ENCODE measurements at places on chromosomes 11 and 22. TPM values are rescaled to one million over a fixed set of nuclear protein-coding genes. Genes with fewer than 3 reads are reported as not detected.

GRCh38 chr22:47067321-47067890, 305.0 kb downstream of the TBC1D22A start:
- no peaks in the 10 kb centered on the region for H3K27me3 ChIP-seq
- no peak overlapping the region for H3K4me3 ChIP-seq
- H3K36me3 ChIP-seq, result no peaks in the 10 kb centered on the region
- peaks cover 10% of the 10 kb centered on the region for H3K4me1 ChIP-seq
- no peak overlapping the region for H3K27ac ChIP-seq

DNA sequence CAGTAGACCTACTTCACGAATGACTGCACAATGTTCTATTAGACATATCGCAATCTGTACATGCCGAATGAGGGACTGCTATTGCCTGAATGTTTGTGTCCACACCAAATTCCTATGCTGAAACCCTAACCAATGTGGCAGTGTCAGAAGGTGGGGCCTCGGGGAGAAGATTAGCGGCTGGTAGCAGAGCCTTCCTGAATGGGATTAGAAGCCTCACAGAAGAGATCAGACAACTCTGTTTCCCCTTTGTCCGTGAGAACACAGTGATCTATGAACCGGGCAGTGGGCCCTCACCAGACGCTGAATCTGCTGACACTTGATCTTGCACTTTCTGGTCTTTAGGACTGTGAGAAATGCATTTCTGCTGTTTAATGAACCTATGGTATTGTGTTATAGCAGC, 33.1 kb downstream of the LRFN4 start:
- DNase-seq, result no peak
- H3K4me1 ChIP-seq, result peaks cover 8% of the 10 kb centered on the region
- H3K27ac ChIP-seq, result no peak overlapping the region
- H3K4me3 ChIP-seq, result no peak overlapping the region
- peaks cover 3% of the 10 kb centered on the region for H3K27me3 ChIP-seq
- H3K36me3 ChIP-seq, result no peaks in the 10 kb centered on the region

DNA sequence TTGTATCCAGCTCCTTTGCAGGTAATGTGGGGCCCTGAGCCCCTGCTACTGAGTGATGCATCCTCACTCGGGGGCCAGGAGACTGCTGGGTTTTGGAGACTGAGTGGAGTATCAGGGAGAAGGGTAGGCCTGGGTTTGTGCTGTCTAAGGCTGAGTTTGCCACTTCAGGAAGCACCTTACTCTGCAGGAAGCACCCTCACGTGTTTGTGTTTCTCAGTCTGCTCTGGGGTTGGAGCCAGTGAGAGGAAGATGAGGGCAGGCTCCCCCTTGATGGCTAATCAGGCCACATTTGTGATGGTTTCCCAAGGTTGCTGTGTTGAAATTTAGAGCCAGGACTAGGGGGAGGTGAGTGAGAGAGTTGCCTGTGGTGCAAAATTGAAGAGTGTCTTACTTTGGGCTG, 13.7 kb upstream of the THY1 start:
- H3K36me3 ChIP-seq, result no peaks in the 10 kb centered on the region
- H3K4me1 ChIP-seq, result peaks cover 7% of the 10 kb centered on the region
- no peak for DNase-seq
- peaks cover 14% of the 10 kb centered on the region for H3K27me3 ChIP-seq
- no peak overlapping the region for H3K27ac ChIP-seq

DNA sequence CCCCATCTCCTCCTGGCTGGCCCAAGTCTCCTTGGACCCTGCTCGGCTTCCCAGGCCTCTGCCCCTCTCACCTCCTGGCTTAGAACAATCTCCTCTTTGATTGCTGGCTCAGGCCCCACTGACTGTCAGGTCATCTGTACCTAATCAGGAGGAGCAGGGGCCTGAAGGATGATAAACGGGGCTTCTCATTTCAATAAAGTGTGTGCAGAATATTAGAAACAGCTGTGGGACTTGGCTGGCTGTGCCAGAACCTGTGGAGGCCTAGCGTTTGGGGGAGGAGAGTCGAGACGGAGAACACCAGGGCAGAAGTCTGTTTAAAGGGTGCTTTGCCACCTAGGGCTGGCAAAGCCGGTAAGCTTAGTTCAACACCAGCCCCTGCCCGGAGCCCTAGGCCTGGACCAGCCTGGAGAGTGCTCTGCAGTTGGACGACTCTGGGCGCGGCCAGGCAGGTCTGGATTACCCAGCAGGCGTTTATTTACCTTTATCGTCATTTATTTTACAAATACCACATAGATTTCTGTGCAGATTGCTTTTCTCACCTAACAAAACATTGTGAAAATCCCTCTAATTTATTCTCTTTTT, 10.1 kb upstream of the VSIG10L2 start:
- no peak overlapping the region for H3K4me3 ChIP-seq
- no peaks in the 10 kb centered on the region for H3K36me3 ChIP-seq
- no peaks in the 10 kb centered on the region for H3K27me3 ChIP-seq
- peaks cover 13% of the 10 kb centered on the region for H3K4me1 ChIP-seq

GRCh38 chr22:24681236-24681635, 78.2 kb downstream of the GGT1 start:
- H3K27ac ChIP-seq, result no peak overlapping the region
- H3K36me3 ChIP-seq, result no peaks in the 10 kb centered on the region
- H3K4me1 ChIP-seq, result no peaks in the 10 kb centered on the region
- DNase-seq, result no peak
- H3K27me3 ChIP-seq, result peaks cover 40% of the 10 kb centered on the region
- H3K4me3 ChIP-seq, result no peak overlapping the region

DNA sequence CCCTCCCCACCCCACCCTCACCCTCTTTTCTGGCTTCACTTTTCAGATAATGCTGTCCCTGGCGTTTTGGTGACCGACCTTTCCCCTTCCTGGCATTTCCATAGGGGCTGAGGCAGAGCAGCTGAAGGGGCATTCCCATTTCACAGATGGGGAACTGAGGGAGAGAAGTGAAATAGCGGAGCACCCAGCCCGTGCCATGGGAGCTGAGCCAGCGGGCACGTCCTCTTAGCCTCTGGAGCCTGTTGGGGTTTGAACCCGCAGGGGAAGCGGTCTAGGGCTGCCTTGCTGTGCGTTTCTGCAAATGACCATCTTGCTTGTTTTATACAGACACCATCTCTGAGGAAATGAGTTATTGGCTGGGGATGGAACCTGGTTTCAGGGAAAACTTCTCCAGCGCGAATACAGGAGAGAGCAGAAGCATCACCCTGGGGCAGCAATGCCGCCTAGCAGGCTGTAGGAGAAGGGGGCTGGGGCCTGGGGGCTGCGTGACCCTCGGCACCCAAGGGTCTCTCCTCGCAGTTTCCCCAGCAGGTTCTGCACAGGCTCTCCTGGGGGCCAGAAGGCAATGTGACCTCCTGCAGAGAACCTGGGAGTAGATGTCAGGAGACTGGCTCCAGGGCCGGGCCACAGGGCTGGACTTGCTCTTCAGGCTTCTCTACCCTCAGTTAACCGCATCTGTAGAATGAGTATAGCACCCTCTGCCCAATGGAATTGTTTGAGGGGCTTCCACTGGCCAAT, 1.5 kb downstream of the PTPRJ start:
- DNase-seq, result no peak
- H3K36me3 ChIP-seq, result peaks cover 40% of the 10 kb centered on the region
- H3K4me3 ChIP-seq, result peak overlapping the region; percentile 98
- peaks cover 7% of the 10 kb centered on the region for H3K27me3 ChIP-seq

- no peak overlapping the region for H3K4me3 ChIP-seq
- no peak overlapping the region for H3K27ac ChIP-seq
- no peaks in the 10 kb centered on the region for H3K4me1 ChIP-seq
Measured at GRCh38 chr11:30310623-30311022, 12.3 kb upstream of the ARL14EP start.

GRCh38 chr11:115324581-115325432, 179.4 kb downstream of the CADM1 start:
- H3K4me1 ChIP-seq, result peaks cover 4% of the 10 kb centered on the region
- H3K4me3 ChIP-seq, result no peak overlapping the region
- peaks cover 7% of the 10 kb centered on the region for H3K27me3 ChIP-seq

- peaks cover 16% of the 10 kb centered on the region for H3K4me1 ChIP-seq
- no peak for DNase-seq
- no peaks in the 10 kb centered on the region for H3K36me3 ChIP-seq
- H3K4me3 ChIP-seq, result no peak overlapping the region
- no peak overlapping the region for H3K27ac ChIP-seq
Measured at GRCh38 chr11:122661182-122661945, 5.8 kb downstream of the UBASH3B start.

- DNase-seq, result no peak
- H3K27me3 ChIP-seq, result peaks cover 16% of the 10 kb centered on the region
- no peak overlapping the region for H3K27ac ChIP-seq
- no peaks in the 10 kb centered on the region for H3K4me1 ChIP-seq
- no peak overlapping the region for H3K4me3 ChIP-seq
- no peaks in the 10 kb centered on the region for H3K36me3 ChIP-seq
Measured at GRCh38 chr11:115497303-115497702, 6.9 kb downstream of the CADM1 start.

DNA sequence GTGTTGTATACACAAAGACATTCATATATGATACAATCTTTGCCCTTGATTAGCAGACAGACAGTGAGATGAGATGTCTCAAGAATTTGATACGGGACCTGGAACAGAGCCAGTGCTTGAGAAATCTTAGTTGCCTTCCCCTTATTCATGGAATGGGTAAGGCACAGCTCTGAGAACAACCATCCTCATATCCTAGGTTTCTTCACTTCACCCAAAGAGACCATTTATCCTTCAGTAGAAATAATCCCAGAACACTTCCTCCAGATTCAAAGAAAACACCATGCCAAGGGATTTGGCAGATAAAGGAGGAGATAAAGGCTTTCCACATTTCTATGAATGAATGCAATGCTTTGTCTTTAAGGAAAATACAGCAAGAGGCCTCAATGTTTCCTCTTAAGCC, 8.8 kb upstream of the IZUMO1R start:
- no peak for DNase-seq
- no peak overlapping the region for H3K27ac ChIP-seq
- no peaks in the 10 kb centered on the region for H3K36me3 ChIP-seq
- peaks cover 4% of the 10 kb centered on the region for H3K27me3 ChIP-seq

DNA sequence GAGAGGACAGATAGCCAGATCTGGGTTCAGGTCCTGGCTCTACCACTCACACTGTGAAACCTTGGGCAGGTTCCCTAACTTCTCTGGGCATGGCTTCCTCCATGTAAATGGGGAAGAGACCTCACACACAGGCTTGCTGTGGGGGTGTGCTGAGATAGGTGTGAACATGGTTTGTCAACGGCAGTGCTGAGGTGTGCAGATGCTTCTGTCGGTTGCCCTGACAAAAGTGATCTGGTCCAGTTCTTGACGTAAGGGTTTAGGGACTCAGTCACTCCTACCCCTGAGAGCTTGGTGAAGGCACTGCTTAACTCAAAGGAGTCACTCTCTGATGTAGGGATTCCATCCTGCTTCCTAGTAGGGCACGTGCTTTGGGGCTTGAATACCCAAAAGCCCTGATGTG, 2.0 kb downstream of the C1QTNF4 start:
- H3K4me1 ChIP-seq, result peaks cover 20% of the 10 kb centered on the region
- no peak for DNase-seq
- no peaks in the 10 kb centered on the region for H3K36me3 ChIP-seq

- no peak within 1 kb of the TSS for H3K27ac ChIP-seq
- peak within 1 kb of the TSS; percentile 23 for H3K4me3 ChIP-seq
- peaks cover 3% of the 10 kb centered on the region for H3K4me1 ChIP-seq
- H3K36me3 ChIP-seq, result no peaks in the 10 kb centered on the region
- peaks cover 38% of the 10 kb centered on the region for H3K27me3 ChIP-seq
Measured at GRCh38 chr11:7020183-7020917, at the start of the genes NLRP14 and ZNF214. Gene NLRP14 (plus strand): TSS chr11:7020479. CDS start chr11:7038587, 18,108 bp downstream. Gene ZNF214 (minus strand): TSS chr11:7020346. CDS start chr11:7002835, 17,511 bp downstream.

DNA sequence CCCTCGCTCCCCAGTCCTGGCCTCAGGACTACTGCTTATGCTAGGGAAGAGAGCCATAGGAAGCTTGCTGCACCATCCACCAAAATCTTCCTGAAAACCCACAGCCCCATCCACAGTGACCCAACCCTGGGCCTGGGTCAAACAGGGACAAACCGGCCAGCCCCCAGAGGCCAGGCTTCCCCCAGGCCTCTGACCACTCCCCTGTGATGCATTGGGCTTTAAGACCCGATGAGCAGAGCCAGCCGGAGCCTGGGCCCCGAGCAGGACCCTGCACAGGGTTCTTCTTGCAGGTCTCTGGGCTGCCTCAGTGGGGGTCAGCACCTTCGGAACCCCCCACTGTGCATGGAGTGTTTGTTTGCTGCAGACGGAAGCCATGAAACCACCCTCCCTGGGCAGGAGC, 583.7 kb downstream of the BRD1 start:
- peaks cover under 1% of the 10 kb centered on the region for H3K27me3 ChIP-seq
- H3K36me3 ChIP-seq, result no peaks in the 10 kb centered on the region
- H3K4me1 ChIP-seq, result no peaks in the 10 kb centered on the region
- no peak overlapping the region for H3K27ac ChIP-seq
- no peak overlapping the region for H3K4me3 ChIP-seq
- no peak for DNase-seq

GRCh38 chr22:39727541-39727940, 157.0 kb downstream of the CACNA1I start:
- no peaks in the 10 kb centered on the region for H3K36me3 ChIP-seq
- H3K27ac ChIP-seq, result no peak overlapping the region
- H3K27me3 ChIP-seq, result peaks cover 7% of the 10 kb centered on the region
- H3K4me3 ChIP-seq, result no peak overlapping the region

- H3K27ac ChIP-seq, result no peak overlapping the region
- peaks cover 14% of the 10 kb centered on the region for H3K4me1 ChIP-seq
- DNase-seq, result peak; percentile 26
- H3K36me3 ChIP-seq, result no peaks in the 10 kb centered on the region
- H3K27me3 ChIP-seq, result peaks cover 28% of the 10 kb centered on the region
Measured at GRCh38 chr22:49735411-49735900, 92.2 kb downstream of the BRD1 start.

DNA sequence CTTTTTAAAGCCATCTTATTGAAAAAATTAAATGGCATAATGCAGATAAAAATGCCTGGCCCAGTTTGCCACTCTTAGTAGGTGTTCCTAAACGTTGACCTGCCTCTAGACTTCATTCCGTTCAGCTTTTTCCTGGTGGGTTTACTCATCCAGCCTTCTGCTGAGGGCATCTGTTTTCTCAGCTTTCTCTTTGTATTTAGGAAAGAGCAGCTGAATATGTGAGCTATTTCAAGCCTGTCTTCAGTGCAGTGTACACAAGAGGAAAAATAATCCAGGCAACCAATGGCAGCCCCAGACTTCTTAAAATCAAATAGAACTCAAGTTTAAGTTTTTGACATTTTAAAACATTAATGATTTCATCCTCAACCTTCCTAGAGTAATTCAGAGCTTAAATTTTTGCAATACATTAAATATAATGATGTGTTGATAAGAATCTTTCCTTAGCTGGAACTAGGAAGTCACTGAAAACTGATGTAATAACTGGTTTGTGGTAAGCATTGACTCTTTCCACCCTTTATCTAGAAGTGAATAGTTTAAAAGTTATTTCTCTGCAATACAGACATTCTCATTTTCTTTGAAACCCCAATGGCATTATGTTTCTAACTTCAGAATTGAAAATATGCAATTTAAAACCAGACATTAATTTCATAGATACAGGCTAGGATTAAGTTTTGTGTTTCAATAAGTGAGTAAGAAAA, 165.4 kb downstream of the AASDHPPT start:
- H3K27ac ChIP-seq, result no peak overlapping the region
- no peak overlapping the region for H3K4me3 ChIP-seq
- no peak for DNase-seq
- no peaks in the 10 kb centered on the region for H3K27me3 ChIP-seq

The ZNRF3 gene
- total RNA-seq, result 0.72 TPM

The FOLR2 gene
- not detected for total RNA-seq

The MIOX gene
- total RNA-seq, result not detected

The KLHDC7B gene
- 15.6 TPM for total RNA-seq

The APOA1 gene
- 0.25 TPM for total RNA-seq

The UPB1 gene
- 0.67 TPM for total RNA-seq
